PC-9 (cell line): ENCODE measurements at places on chromosomes 3 and 15.

DNA sequence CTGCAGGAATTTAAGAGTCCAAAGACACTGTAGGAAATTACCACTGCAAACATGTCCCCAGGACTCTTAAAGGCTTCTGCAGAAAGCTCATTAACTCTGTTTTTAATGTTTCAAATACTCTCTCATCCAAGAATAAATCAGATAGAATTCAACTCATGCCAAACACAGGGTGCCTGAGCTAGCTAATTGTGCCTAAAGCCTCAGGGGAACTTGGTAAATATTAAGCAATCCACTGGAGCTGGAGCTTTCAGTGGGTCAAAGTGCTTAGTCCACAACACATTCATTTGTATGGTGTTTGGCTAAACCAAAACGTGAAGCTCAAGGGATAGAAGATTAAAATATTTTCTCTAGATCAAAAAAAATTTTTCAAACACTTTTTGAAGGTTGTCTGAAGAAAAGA lies 131.4 kb downstream of the THRB start:
- DNase-seq, result peak; percentile 71

- no peak for DNase-seq
These were observed 20.5 kb downstream of the EXOG start for GRCh38 chr3:38516669-38517068.

GRCh38 chr3:195080571-195081151 lies 190.3 kb downstream of the XXYLT1 start:
- DNase-seq, result no peak

DNA sequence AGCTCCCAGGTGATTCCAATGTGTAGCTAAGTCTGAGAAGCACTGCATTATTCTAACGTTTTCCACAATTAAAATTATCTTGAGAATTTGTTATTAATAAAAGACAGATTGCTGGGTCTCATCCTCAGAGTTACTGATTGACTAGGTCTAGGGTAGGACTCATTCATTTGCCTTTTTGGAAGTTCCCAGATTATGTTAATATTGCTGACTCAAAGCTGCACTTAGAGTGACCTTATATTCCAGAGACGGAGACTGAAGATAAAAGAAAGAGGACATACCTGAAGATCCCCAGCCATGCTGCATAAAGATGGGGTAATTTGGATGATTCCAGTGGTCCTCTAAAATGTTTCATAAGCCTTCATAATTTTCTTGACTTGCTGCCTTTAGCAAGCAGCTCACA lies 81.8 kb downstream of the PLSCR2 start:
- DNase-seq, result no peak

- DNase-seq, result no peak
These were observed 302.8 kb upstream of the RBMS3 start for GRCh38 chr3:28978092-28978491.

DNA sequence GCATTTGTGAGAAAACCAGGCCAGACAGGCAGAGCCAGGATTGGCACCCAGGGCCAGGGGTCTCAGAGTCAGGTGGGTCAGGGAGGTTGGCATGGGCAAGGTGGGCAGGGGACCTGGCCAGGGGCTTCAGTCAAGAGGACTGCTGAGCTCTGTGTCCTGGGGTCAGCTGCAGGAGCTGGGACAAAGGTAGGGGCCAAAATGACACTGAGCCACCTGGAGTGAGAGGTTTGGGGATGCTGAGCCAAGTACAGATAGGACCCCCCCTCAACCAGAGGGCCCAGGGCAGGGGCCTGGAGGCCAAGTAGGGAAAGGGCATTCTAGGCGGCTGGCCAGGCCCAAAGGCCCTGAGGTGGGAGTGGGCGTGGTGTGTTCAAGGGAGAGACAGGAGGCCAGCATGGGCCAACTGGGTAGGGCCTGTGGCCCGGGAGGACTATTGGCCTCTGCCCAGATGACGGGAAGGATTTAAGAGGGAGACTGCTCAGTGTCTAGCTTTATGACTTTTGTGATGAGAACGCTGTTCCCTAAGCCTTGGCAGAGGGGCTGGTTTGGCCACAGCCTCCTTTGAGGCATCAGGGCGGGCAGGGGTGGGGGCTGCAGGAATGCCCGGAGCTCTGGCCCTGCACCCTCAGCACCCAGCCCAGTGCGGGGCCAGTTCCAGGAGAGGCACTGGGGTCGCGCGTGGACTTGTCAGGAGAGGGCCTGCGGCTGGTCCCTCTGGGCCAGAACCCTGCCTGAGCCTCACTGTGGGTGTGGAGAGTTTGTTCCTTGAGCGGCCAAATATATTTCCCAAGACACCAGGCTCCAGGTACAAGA lies 3.1 kb downstream of the CFAP100 start:
- DNase-seq, result no peak

DNA sequence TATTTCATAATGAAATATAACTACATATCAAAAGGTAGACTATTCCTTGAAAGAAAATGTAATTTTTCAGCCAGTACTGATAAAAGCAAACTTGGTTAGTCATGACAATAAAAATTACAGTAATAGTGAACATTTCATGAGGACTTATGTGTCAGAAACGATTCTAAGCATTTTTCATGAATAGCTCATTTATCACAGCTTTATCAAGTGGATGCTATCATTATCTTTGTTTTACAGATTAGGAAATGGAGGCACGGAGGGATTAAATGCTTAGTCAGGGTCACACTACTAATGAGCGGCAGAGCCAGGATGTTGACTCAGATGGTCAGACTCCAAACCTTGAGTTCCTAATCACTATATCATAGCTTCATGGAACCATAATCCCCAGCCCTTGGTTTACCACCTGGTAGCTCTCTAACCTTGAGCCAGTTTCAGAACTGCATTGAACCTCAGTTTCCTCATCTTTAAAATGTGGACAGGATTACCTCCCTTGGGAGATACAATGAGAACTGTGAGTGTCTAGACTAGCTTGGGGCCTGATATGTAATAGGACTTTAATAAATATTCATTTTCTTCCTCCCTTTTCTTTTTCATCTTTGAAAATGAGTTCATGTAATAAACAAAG lies 85.4 kb downstream of the TNIK start:
- DNase-seq, result peak; percentile 60

GRCh38 chr3:30131191-30131590 lies 475.2 kb upstream of the TGFBR2 start:
- no peak for DNase-seq

- no peak for DNase-seq
These were observed 235.0 kb upstream of the KBTBD8 start for GRCh38 chr3:66762916-66763693.

- no peak for DNase-seq
These were observed 1.0 kb downstream of the RASL12 start for GRCh38 chr15:65066635-65067316.

- DNase-seq, result no peak
These were observed 5.3 kb upstream of the GUCA1C start for GRCh38 chr3:108959017-108959416.
